Brain pericyte (primary cell): ENCODE measurements at places on chromosomes 5 and 9.

GRCh38 chr9:27763831-27764230 lies 190.6 kb upstream of the C9orf72 start:
- no peak for DNase-seq

- no peak for DNase-seq
These were observed 14.6 kb downstream of the NREP start for GRCh38 chr5:111742177-111742994.

- no peak for DNase-seq
These were observed 136.6 kb upstream of the OTULINL start for GRCh38 chr5:14445013-14445412.

GRCh38 chr5:6143523-6143922 lies 234.8 kb downstream of the MED10 start:
- no peak for DNase-seq

GRCh38 chr5:56456002-56456401 lies 222.9 kb upstream of the ANKRD55 start:
- DNase-seq, result no peak

GRCh38 chr5:109388407-109388806 lies 21.4 kb downstream of the PJA2 start:
- no peak for DNase-seq

DNA sequence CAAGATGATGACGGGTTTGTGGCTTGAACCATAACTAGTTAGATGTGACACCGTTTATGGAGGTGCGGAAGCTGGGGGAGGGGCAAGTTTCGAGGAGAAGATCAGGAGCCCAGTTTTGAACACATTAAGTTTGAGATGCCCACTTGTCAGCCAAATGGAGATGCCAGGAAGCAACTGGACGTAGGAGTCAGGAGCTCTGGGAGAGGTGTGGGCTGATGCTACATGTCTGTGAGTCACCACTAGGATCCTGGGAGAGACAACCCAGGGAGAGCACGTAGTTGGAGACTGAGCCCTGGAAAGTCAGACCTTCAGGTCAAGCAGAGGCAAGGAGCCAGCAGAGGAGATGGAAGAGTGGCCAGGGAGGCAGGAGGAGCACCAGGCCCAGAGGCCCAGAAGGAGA lies 48.8 kb upstream of the SLC25A51 start:
- no peak for DNase-seq

GRCh38 chr5:76696251-76696650 lies 19.7 kb upstream of the F2R start:
- no peak for DNase-seq

- DNase-seq, result no peak
These were observed 50.8 kb downstream of the KCNN2 start for GRCh38 chr5:114412510-114413171.

GRCh38 chr5:161786686-161787085 lies 61.2 kb upstream of the GABRA1 start:
- DNase-seq, result no peak

- DNase-seq, result peak; percentile 0
These were observed 413.3 kb upstream of the RORB start for GRCh38 chr9:74083681-74084433.

DNA sequence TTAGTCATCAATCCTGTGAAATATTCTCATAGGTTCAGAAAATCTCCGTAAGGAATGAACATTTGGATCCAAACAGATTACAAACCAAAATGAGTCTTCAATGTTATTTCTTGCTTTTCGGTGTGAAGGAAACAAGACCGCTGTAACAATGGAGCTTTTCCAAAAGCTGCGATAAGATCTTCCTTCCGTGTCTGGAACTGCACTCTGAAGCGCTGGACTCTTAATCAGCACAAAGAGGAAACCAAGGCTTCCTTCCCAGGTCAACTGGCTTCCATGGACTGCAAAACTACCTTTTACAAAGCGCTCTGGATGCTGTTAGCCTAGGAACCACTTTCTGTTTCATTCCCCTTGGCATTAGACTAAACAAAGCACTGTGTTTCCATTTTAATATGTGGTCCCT lies 137.9 kb upstream of the BASP1 start:
- no peak for DNase-seq

DNA sequence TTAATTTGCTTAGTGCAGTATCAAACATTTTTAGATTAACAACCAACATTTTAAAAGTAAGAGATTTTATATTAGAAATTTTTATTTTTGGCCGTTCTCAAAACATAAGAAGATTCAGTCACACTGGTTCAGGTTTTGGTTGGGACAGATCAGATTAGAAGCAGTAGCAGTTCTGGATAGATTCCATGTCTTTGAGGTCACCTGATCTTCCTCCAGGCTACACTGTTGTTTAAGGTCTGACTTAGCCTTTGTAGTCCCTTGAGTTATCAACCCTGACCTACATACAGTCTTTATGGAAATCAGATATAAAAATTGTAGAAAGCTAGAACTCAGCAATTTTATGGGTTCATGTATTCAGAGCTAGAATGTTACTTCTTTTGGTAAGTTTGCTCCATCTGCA lies 910.0 kb upstream of the WWC1 start:
- DNase-seq, result no peak

DNA sequence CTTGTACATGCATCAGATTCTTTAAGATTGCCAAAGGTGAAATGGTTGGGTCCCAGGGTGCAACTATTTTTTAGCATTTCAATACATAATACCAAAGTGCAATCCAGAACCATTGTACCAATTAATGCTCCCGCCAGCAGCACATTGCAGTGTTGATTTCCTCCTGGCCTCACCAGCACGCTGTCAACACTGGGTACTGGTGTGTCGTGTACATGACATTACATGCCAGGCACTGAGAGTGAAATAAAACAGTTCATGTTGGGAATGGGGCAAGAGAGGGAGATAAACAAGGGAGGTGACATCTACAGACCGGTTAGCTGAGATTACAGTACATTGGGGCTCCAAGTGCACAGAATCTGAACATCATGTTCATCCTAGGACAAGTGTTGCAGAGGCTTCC lies 37.8 kb downstream of the HMGCS1 start:
- DNase-seq, result no peak

DNA sequence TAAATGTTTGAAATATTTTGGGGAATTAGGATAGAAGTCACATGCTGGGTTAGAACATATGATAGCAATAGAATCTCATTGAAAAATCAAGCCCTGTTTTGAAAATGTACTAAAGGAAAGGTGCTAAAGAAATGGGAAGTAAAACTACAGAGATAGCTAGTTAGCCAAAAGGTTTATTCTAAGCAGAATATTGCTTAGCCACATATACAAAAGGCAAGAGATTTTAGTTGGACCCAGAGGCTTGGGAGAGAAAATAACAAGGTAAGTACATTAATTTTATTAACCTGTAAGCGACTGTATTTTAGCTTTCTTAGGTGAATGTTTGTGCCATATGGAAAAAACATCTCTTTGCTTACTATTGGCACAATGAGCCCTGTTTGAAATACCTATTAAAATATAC lies 108.3 kb downstream of the RPS23 start:
- no peak for DNase-seq

- DNase-seq, result no peak
These were observed 19.8 kb downstream of the PALM2AKAP2 start for GRCh38 chr9:109799792-109800191.
